ENCODE measurements at places on chromosomes 4 and X. TPM values are rescaled to one million over a fixed set of nuclear protein-coding genes. Genes with fewer than 3 reads are reported as not detected.

GRCh38 chr4:2761035-2761923, 5.1 kb upstream of the TNIP2 start:
- H3K27ac ChIP-seq = no peak overlapping the region
- no peak overlapping the region for H3K4me3 ChIP-seq
- no peaks in the 10 kb centered on the region for H3K36me3 ChIP-seq
- DNase-seq = peak; percentile 51
- no peaks in the 10 kb centered on the region for H3K27me3 ChIP-seq

GRCh38 chr4:44563496-44563895, 87.9 kb downstream of the YIPF7 start:
- H3K36me3 ChIP-seq = no peaks in the 10 kb centered on the region
- no peak overlapping the region for H3K27ac ChIP-seq
- no peak overlapping the region for H3K4me3 ChIP-seq
- H3K27me3 ChIP-seq = no peaks in the 10 kb centered on the region

- peaks cover 33% of the 10 kb centered on the region for H3K36me3 ChIP-seq
- DNase-seq = no peak
- no peak overlapping the region for H3K4me3 ChIP-seq
- H3K4me1 ChIP-seq = no peaks in the 10 kb centered on the region
- H3K27ac ChIP-seq = no peak overlapping the region
- H3K27me3 ChIP-seq = no peaks in the 10 kb centered on the region
Observed at GRCh38 chrX:101136235-101136634, 38.2 kb downstream of the CENPI start.

- DNase-seq = no peak
- no peaks in the 10 kb centered on the region for H3K27me3 ChIP-seq
- H3K4me1 ChIP-seq = no peaks in the 10 kb centered on the region
- H3K36me3 ChIP-seq = no peaks in the 10 kb centered on the region
Observed at GRCh38 chrX:7586126-7586525, 256.8 kb upstream of the VCX start.

DNA sequence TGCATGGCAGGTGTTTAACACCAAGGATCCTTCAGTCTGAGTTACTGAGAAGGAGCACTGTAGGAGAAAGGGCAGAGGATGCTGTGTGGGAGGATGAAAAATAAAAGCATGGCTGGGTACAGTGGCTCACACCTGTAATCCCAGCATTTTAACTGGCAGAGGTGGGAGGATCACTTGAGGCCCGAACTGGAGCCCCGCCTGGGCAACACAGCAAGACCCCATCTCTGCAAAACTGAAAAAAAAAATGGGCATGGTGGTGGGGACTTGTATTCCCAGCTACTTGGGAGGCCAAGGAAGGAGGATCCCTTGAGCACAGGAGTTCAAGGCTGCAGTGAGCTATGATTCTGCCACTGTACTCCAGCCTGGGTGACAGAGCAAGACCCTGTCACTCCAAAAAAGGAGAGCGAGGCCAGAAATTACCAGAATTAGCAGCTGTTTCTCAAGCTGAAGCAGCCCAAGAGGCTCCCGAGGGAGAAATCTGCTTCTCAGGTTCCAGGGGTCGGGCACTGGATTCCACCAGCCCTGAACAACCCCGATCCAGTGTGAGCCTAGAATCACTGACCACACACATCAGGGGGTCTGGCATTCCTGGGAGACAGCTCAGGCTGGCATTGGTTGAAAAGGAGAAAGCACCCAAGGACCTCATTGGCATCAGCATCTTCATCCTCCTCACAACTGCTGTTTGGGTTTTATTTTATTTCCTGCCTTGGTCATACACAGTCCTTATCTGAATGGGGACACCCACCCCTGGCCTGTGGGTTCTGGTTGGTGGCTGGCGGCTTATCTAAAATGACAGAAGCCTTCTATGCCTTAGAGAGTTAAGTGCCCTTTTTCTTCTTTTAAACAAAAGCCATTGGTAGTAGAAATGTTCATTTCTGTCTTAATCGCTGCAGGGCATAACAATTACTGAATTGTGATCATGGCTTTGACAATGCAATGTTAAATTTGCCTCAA, 66.3 kb upstream of the TRIM2 start:
- H3K4me1 ChIP-seq = peaks cover 16% of the 10 kb centered on the region
- no peak overlapping the region for H3K27ac ChIP-seq
- no peak overlapping the region for H3K4me3 ChIP-seq
- H3K36me3 ChIP-seq = no peaks in the 10 kb centered on the region

DNA sequence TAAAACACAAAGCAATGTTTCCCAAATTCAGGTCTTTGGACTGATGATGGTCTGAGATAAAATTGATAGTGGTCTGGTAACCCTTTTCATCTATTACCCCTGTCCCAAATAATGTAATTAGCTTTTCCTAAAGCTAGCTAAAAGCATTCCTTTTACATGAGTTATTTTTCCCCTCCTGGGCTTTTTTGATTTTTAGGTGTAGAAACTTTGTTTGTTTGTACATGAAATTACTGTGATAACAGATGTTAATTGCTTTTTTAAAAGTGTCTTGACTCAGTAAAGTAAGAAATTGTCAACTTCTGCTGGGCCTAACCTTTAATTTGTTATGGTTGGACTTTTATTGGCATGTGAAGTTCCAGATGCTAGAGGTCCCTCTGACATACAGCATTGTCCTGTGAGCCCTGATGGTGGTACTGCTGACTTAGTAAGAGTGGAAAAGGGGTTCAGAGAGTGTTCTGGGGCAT, 145.5 kb downstream of the ARHGAP10 start:
- no peaks in the 10 kb centered on the region for H3K4me1 ChIP-seq
- no peak overlapping the region for H3K4me3 ChIP-seq
- no peaks in the 10 kb centered on the region for H3K27me3 ChIP-seq

GRCh38 chrX:12370497-12370986, 232.3 kb downstream of the FRMPD4 start:
- no peak for DNase-seq
- H3K4me1 ChIP-seq = no peaks in the 10 kb centered on the region
- no peaks in the 10 kb centered on the region for H3K27me3 ChIP-seq
- H3K27ac ChIP-seq = no peak overlapping the region

DNA sequence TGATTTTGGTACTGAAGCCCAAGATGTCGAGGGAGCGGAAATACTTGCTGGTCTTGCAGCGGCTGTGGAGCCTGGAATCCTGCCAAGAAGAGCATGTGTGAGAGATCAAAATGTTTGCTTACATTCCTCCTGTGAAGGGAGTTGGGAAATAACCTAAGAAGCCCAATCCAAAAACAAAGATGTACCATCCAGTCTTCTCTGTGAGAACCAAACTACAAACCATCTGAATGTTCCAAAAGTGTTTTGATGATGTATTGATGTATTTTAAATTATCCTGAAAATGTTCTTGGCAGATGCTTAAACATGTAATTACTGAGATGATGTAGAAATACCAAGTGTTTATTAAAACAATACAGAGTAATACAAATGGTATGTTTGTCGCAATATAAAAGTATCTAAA, 10.1 kb upstream of the ADH1A start:
- H3K27me3 ChIP-seq = peaks cover 2% of the 10 kb centered on the region
- DNase-seq = no peak
- H3K4me3 ChIP-seq = no peak overlapping the region
- no peaks in the 10 kb centered on the region for H3K36me3 ChIP-seq

- no peak overlapping the region for H3K27ac ChIP-seq
- no peaks in the 10 kb centered on the region for H3K27me3 ChIP-seq
- H3K36me3 ChIP-seq = no peaks in the 10 kb centered on the region
- H3K4me3 ChIP-seq = no peak overlapping the region
Observed at GRCh38 chrX:30144971-30145731, 70.2 kb upstream of the MAGEB2 start.

GRCh38 chr4:56874923-56875322, 32.8 kb upstream of the REST start:
- H3K27ac ChIP-seq = no peak overlapping the region
- peaks cover 3% of the 10 kb centered on the region for H3K4me1 ChIP-seq
- H3K4me3 ChIP-seq = no peak overlapping the region
- H3K27me3 ChIP-seq = peaks cover 2% of the 10 kb centered on the region
- no peak for DNase-seq
- no peaks in the 10 kb centered on the region for H3K36me3 ChIP-seq

DNA sequence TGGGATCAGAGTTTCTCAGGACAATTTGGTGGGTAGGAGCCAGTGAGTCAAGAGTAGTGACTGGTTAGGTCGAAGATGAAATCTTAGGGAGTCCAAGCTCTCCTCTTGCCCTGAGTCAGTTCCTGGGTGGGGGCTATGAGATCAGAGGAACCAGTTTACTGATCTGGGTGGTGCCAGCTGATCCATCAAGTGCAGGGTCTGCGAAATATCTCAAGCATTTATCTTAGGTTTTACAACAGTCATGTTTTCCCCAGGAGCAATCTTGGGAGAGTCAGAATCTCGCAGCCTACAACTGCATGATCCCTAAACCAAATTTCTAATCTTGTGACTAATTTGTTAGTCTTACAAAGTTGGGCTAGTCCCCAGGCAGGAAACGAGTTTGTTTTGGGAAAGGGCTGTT, 1833.2 kb upstream of the PCDH7 start:
- no peak overlapping the region for H3K4me3 ChIP-seq
- H3K27me3 ChIP-seq = no peaks in the 10 kb centered on the region
- no peak for DNase-seq
- H3K4me1 ChIP-seq = no peaks in the 10 kb centered on the region
- no peaks in the 10 kb centered on the region for H3K36me3 ChIP-seq

MCUB gene
- total RNA-seq = 76.7 TPM

DNA sequence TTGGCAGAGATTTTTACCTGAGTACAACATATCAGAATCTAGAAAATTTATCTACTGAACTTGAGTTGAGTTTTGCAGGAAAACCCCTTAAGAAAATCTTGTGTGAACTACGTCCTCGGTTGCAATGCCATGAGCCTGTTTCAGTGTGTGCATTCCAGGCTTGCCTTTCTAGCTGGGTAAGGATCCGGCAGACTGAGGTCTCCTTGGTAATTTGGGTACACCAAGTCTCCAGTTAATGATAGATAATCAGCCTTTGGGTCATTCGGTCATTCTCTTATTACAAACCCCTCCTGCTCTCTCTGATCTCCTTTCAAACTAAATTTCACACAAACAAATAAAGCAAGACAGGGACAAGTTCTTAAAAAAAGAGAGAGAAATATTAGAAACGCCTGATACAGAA, 5.9 kb upstream of the HAND2 start:
- peaks cover 6% of the 10 kb centered on the region for H3K4me1 ChIP-seq
- H3K36me3 ChIP-seq = peaks cover 2% of the 10 kb centered on the region
- H3K27me3 ChIP-seq = peaks cover 87% of the 10 kb centered on the region
- H3K4me3 ChIP-seq = no peak overlapping the region

GRCh38 chr4:13535118-13535517, 9.2 kb downstream of the NKX3-2 start:
- DNase-seq = no peak
- H3K36me3 ChIP-seq = peaks cover 13% of the 10 kb centered on the region
- H3K4me3 ChIP-seq = no peak overlapping the region
- peaks cover 19% of the 10 kb centered on the region for H3K4me1 ChIP-seq

GJB1 gene
- total RNA-seq = not detected

DNA sequence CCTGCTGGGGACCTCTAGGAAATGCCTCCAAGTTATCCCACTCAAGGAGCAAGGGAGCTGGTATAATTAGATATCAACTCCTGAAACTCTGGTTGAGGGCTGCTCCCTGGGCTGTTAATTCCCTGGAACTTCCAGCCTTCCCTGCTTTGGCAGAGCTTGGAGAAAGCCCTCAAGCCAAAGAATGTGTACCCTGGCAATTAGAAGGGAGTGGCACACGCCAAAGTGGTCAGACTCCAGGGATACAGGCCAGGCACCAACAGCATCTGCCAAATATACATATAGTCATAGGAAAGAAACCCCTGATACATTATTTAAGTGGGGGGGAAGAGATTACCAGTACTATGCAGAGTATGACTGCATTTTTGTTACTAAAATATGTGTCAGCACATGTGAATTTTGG, 616.8 kb downstream of the BCOR start:
- H3K27ac ChIP-seq = no peak overlapping the region
- peaks cover 5% of the 10 kb centered on the region for H3K4me1 ChIP-seq
- no peaks in the 10 kb centered on the region for H3K27me3 ChIP-seq

- no peaks in the 10 kb centered on the region for H3K4me1 ChIP-seq
- H3K36me3 ChIP-seq = peaks cover 23% of the 10 kb centered on the region
Observed at GRCh38 chr4:42088386-42088785, 64.1 kb downstream of the BEND4 start.

TDO2 gene
- total RNA-seq = not detected

All from activated CD4-positive, alpha-beta memory T cell treated with anti-CD3 and anti-CD28 coated beads for 36 hours (primary cell).